ENCODE measurements at places on chromosomes 7 and 10.

- DNase-seq, result no peak
Observed at GRCh38 chr10:61068471-61068870, 124.5 kb upstream of the RHOBTB1 start.

- DNase-seq, result no peak
Observed at GRCh38 chr7:39534599-39534998, 31.6 kb upstream of the YAE1 start.

DNA sequence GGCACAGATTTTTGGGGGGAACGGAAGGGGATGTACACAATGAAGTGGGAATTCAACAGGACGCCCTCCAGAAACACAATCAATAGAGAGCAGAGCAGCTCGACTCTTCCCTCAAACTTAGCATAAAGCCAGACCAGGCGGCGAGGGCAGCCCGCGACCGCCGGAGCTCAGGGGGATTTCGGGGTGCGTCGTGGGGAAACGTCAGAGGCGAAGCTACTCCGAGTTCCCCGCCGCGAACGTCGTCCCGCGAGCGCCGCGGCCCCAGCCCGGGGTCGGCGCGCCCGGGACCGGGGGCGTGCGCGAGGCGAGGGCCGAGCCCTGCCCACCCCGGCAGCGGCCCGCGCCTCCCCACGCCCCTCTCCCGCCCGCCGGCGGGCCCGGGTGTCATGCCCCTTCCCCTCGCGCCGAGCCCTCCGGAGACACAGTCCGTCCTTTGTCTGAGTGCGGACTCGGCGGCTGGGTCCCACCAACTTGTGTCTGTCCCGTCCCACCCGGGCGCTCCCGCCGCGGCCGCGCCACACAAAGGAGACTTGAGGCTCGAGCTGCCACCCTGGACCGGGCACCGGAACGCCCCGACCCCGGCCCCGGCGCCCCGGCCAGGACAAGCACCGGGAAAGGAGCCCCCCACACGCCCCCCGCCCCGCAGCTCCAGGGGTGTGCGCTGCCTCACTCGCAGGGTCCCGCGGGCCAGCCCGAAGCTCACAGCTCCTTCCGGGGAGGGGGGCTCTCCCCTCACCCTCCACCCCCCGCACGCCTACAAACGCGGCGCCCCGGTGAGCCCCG lies 634 bp downstream of the EZH2 start:
- DNase-seq, result peak; percentile 4

DNA sequence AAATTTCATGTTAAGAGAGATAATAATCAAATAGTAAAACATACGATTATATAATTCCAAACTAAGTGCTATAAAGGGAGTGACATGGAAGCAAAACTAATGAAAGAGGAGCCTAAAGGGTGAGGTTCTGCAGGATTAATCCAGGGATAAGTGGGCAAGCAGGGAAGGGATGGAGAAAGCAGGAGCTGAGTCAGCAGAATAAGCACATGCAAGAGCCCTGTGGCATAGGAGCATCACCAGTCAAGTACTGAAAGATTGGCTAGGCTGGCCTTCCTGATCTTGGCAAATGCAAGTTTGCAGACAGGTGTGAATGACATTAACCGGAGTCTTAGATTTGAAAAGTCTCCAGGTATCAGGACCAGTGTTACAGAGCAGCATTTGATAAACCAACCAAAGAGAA lies 336.4 kb downstream of the ELMO1 start:
- DNase-seq, result no peak

GRCh38 chr7:79165225-79165624 lies 288.2 kb downstream of the MAGI2 start:
- no peak for DNase-seq

GRCh38 chr7:106572394-106573124 lies 88.4 kb downstream of the CCDC71L start:
- DNase-seq, result no peak

DNA sequence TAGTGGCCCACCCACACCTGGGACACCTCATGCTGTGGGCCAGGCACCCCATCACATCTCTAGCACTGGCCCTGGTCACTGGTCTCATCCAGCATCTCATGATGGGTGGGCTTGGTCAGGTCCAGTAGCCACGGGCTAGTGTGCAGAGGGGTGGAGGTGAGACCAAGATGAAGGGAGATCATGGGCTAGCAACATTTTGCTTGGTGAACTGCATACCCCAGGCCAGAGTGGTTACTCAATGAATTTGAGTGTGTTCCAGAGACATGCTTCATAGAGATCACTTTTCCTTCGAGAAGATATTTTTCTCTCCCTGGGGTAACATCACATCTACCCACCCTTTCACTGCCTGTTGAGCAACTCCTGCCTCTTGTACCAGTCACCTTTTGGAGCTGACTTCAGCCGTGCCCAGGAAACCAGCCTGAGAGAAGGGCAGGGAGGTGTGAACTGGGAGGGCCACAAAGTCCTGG lies 44.2 kb downstream of the MINDY4 start:
- DNase-seq, result no peak

GRCh38 chr7:146129296-146129695 lies 12.7 kb downstream of the CNTNAP2 start:
- no peak for DNase-seq

- DNase-seq, result no peak
Observed at GRCh38 chr10:116226766-116227165, 46.2 kb downstream of the GFRA1 start.

DNA sequence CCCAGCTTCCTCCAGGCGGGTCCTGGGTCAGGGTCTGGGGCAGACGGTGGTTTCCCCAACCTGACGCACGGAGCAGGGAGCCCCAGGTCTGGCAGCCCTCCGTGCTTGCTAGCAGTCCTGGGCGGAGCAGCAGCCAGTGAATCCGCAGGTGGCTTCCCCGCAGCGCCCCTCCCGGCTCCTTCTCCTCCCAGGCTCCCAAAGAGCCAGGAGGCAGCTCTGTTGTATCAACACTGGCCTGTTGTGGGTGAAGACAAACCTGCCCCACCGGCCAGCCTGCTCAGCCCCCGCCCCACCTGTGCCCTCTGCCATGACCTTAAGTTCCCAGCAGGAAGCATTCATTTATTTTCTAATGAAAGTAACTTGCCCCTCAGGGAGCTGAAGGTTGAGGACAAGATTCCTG lies 24.0 kb upstream of the TMEM213 start:
- DNase-seq, result no peak

- no peak for DNase-seq
Observed at GRCh38 chr7:36999626-37000485, 275.6 kb upstream of the AOAH start.

- DNase-seq, result peak; percentile 88
Observed at GRCh38 chr10:17512341-17513001, 58.1 kb upstream of the ST8SIA6 start.

GRCh38 chr7:1421946-1422345 lies 37.3 kb downstream of the MICALL2 start:
- DNase-seq, result no peak

DNA sequence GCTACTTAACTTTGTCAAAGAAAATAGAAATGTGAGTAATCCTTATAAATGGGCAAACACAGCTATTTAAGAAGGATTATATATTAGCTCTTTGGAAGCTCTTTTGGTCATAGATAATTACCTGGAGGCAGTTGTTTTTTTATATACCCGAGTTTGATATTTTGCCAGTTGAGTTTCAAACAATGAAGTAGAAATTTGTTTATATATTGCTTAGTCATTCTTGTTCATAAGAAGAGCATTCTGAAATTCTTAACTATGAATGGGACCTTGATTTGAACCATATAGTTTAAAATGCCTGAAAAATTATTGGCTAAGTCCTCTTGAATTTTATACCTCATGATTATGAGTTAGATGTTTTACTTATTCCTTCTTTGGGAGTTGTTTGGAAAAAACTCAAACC lies 36.4 kb downstream of the MINPP1 start:
- DNase-seq, result peak; percentile 8

- no peak for DNase-seq
Observed at GRCh38 chr10:86498598-86498997, 23.0 kb downstream of the WAPL start.

- DNase-seq, result no peak
Observed at GRCh38 chr7:88928276-88928675, 132.7 kb upstream of the TEX47 start.

- DNase-seq, result no peak
Observed at GRCh38 chr10:73873838-73874215, 528 bp downstream of the CAMK2G start.

Data from Panc1 (cell line).